ENCODE measurements at places on chromosomes 12 and 14. TPM values are rescaled to one million over a fixed set of nuclear protein-coding genes. Genes with fewer than 3 reads are reported as not detected.
A peak's percentile ranks its signal among the peaks of the same experiment; 100 is the strongest.

- no peak overlapping the region for H3K4me3 ChIP-seq
- H3K4me1 ChIP-seq: no peaks in the 10 kb centered on the region
- no peaks in the 10 kb centered on the region for H3K27me3 ChIP-seq
- no peak overlapping the region for H3K27ac ChIP-seq
- peaks cover 21% of the 10 kb centered on the region for H3K36me3 ChIP-seq
Observed at GRCh38 chr12:124347805-124348658, 53.1 kb downstream of the RFLNA start.

DNA sequence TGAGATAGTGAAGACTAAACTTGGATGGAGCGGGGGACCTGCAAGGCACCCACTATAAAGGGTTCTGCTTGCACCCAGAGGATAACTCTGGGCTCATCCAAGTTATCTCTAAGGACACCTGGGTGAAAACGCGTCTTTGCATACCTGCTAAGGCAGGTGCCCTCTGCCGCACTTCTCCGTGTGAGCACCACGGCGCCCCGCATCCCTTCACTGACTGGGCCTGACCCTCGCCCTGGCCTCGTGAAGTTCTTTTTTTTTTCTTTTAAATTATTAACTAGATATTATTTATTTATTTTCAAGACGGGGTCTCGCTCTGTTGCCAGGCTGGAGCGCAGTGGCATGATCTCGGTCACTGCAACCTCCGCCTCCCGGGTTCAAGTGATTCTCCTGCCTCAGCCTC lies 20.0 kb upstream of the APOF start:
- no peak overlapping the region for H3K27ac ChIP-seq
- no peaks in the 10 kb centered on the region for H3K27me3 ChIP-seq

- H3K27me3 ChIP-seq: 0 out of 2 replicates have a peak, but pooled peaks cover 2% of the 10 kb centered on the region
- no peaks in the 10 kb centered on the region for H3K4me1 ChIP-seq
- no peaks in the 10 kb centered on the region for H3K36me3 ChIP-seq
- H3K27ac ChIP-seq: no peak overlapping the region
- DNase-seq: peak; percentile 91
Observed at GRCh38 chr12:11581179-11581755, 68.2 kb upstream of the ETV6 start.

GRCh38 chr12:9794484-9795093 lies 32.7 kb upstream of the KLRF1 start:
- peaks cover 12% of the 10 kb centered on the region for H3K4me1 ChIP-seq

GRCh38 chr12:45284096-45284901 lies 68.4 kb downstream of the ANO6 start:
- H3K4me3 ChIP-seq: no peak overlapping the region
- DNase-seq: no peak
- no peak overlapping the region for H3K27ac ChIP-seq
- no peaks in the 10 kb centered on the region for H3K36me3 ChIP-seq

GRCh38 chr12:57031138-57031725 lies 14.9 kb upstream of the TAC3 start:
- H3K4me1 ChIP-seq: peaks cover 8% of the 10 kb centered on the region
- H3K36me3 ChIP-seq: no peaks in the 10 kb centered on the region
- H3K4me3 ChIP-seq: no peak overlapping the region
- DNase-seq: peak; percentile 48

DNA sequence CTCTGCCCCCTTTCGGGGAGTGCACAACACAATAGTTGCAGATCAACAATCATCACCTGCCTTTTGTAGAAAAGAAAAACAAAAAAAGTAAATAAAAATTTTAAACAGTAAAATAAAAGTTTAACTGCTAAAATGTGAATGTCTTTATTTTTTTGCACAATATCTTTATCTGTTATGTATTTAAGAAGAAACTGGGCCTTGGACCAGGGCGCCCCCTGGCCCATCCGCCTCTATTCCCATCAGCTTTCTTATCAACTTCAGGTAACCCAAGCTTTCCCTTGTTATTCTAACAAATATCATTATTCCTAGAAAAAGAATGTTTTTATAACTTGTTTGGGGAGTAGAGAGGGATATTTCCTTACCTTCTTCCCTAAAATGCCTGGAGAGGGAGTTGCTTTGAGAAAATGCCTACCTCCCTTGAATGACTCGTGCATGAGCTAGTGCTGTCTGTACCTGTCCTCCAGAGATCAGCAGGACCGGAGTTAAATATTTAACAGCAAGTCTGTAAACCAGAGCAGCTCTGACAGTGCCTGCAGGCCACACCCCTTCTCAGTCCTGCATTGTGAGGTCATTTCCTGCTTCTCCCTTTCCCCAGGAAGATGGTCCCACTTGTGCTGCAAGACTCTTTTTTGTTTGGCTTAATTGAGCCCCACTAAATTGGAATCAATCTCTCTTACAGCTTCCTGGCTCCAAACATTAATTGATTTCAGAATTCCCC lies 192.8 kb upstream of the RGS6 start:
- no peak overlapping the region for H3K27ac ChIP-seq
- H3K4me3 ChIP-seq: no peak overlapping the region
- H3K27me3 ChIP-seq: no peaks in the 10 kb centered on the region
- no peaks in the 10 kb centered on the region for H3K4me1 ChIP-seq
- no peaks in the 10 kb centered on the region for H3K36me3 ChIP-seq

GRCh38 chr12:100273782-100274181 lies 6.8 kb downstream of the SCYL2 start:
- no peak overlapping the region for H3K27ac ChIP-seq
- H3K4me1 ChIP-seq: peaks cover 30% of the 10 kb centered on the region
- no peaks in the 10 kb centered on the region for H3K27me3 ChIP-seq
- no peak for DNase-seq
- no peak overlapping the region for H3K4me3 ChIP-seq

DNA sequence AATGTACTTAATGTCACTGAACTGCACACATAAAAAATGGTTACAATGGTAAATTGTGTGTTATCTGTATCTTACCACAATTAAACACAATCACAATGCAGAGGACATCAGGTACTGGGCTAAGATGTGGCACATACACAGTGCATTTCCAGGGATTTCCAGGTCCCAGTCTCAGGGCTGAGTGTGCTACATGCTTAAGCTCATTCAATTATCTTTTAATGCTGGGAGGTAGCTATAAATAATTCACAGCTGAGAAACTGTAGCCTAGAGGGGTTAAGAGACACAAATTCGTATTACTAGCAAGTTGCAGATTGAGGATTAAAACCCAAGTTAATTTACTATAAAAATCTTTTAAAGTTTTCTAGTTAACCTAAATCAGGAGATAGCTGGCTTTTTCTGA lies 67.1 kb downstream of the CRACR2A start:
- H3K27ac ChIP-seq: no peak overlapping the region
- DNase-seq: no peak
- H3K4me3 ChIP-seq: no peak overlapping the region
- no peaks in the 10 kb centered on the region for H3K27me3 ChIP-seq
- peaks cover 8% of the 10 kb centered on the region for H3K4me1 ChIP-seq
- no peaks in the 10 kb centered on the region for H3K36me3 ChIP-seq

GRCh38 chr12:72390146-72390545 lies 118.0 kb downstream of the TRHDE start:
- no peaks in the 10 kb centered on the region for H3K27me3 ChIP-seq
- DNase-seq: no peak
- H3K36me3 ChIP-seq: no peaks in the 10 kb centered on the region
- no peak overlapping the region for H3K27ac ChIP-seq
- no peak overlapping the region for H3K4me3 ChIP-seq

PPP4R4 gene
- total RNA-seq: 0.75 TPM

DENR gene
- total RNA-seq: 53.4 TPM

INSM2 gene
- 0.22 TPM for total RNA-seq

SLC39A2 gene
- total RNA-seq: not detected

KRT82 gene
- not detected for total RNA-seq

SERPINA9 gene
- total RNA-seq: 182 TPM

KRT6A gene
- not detected for total RNA-seq

KRT7 gene
- total RNA-seq: not detected

GPR84 gene
- 0.29 TPM for total RNA-seq

Data from Karpas-422 (cell line).